ENCODE measurements at places on chromosomes 1 and 21. TPM values are rescaled to one million over a fixed set of nuclear protein-coding genes. Genes with fewer than 3 reads are reported as not detected.

The TSPEAR gene
- total RNA-seq = not detected

The TIAM1 gene
- total RNA-seq = 60.6 TPM

- DNase-seq = no peak
Measured at GRCh38 chr1:232106415-232106814, 479.8 kb downstream of the DISC1 start.

DNA sequence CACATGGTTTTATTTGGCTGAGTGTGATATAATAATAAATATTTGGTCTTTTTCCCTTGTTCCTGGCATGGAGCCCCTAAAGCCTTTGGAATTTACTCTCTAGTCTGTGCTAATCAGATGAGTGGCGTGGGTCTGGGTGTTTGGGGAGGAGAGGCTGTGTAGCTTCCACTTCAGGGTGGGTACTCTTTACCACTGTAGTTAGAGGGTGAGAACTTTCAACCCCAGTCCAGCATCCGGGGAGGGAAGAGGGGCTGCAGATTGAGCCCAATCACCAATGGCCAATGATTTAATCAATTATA lies 20.0 kb downstream of the USP25 start:
- no peak for DNase-seq

DNA sequence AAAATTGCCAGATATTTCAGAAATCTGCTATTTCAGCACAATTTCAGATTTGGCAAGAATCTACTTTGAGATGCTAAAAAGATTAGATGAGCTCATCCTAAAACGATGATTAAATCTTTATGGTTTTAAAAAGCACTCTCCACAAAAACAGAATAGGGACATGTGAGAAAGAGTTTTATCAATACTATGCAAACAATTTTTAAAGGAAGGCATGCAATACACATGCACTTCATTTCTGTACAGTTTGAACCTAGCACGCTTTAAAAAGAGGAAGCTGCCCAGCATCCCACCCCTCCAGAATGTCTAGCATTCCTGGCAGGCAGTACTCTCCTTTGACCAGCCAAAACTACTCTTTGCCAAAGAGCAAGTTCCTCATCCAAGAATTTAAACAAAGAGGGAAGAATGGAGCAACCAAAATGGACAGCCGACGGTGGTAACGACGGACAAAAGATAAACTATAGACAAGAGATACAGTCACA lies 1.3 kb downstream of the ARHGAP29 start:
- DNase-seq = no peak

The TRIM46 gene
- 17.8 TPM for total RNA-seq

The RSPH1 gene
- total RNA-seq = not detected

GRCh38 chr1:24745711-24746413 lies 615 bp downstream of the CLIC4 start:
- peak; percentile 33 for DNase-seq

GRCh38 chr1:155062151-155062686 lies 1.3 kb upstream of the EFNA4 start:
- DNase-seq = no peak

- DNase-seq = no peak
Measured at GRCh38 chr1:170145770-170146676, at the start of gene NTMT2. Gene NTMT2, plus strand, starts transcription at chr1:170145959. Its CDS starts 149 bp downstream, at chr1:170146108.

The LCE2A gene
- not detected for total RNA-seq

- no peak for DNase-seq
Measured at GRCh38 chr1:213724640-213725536, 262.9 kb upstream of the PROX1 start.

DNA sequence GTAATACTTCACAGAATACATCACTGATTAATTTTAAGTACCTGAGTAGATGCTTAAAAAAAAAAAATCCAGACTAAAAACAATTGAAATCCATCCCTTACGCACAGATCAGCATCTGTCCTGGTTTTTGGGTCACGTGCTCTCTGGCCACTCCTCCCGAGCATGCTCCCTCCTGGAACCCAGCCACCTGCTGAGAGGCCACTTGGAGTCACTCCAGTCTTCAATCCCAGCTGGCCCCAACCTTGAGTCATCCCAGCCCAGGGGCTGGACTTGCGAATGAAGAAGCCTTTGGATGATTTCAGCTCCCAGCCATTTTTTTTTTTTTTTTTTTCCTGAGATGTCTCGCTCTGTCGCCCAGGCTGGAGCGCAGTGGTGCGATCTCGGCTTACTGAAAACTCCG lies 8.9 kb downstream of the MAP1LC3C start:
- no peak for DNase-seq

DNA sequence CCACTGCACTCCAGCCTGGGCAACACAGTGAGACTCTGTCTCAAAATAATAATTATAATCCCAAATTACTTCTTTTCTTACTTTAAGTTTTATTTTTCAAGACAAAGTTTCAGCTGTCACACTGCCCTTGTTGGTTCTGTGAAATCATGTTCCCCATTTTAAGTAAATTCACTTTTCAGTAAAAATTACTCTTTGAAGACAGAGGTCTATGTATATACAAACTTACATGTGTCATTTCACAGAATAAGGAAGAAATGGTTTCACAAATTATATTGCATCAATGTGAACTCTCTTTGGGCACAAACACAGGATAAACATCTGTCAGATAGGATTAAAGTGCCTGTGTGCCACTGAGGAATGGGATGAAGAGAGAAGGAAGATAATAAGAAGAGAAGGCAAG lies 33.1 kb upstream of the ETS2 start:
- no peak for DNase-seq

DNA sequence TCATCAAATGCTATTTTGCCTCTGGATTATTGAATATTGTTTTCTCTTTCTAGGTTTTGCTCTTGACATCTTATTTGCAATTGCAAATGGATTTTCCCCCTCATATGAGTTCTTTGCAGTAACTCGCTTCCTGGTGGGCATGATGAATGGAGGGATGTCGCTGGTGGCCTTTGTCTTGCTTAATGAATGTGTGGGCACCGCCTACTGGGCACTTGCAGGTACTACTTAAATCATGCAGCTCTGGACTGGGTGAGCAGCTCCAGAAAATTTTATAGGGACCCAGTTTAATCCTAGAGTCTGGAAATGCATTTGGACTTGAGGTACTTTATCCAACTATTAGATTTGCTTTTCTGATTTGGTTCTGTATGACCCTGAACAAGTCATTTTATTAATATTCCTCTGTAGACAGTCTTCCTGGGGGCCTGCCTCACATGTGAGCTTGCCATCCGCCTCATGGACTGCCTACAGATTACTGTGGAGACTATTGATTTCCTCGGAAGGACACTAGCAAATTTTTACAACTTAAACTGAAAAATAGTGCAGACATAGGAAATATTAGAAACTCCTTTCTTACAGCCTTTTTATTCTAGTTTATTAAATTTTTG lies 44.5 kb downstream of the SLC22A15 start:
- DNase-seq = peak; percentile 56

- no peak for DNase-seq
Measured at GRCh38 chr1:228349701-228350171, 56.9 kb downstream of the TRIM11 start.

DNA sequence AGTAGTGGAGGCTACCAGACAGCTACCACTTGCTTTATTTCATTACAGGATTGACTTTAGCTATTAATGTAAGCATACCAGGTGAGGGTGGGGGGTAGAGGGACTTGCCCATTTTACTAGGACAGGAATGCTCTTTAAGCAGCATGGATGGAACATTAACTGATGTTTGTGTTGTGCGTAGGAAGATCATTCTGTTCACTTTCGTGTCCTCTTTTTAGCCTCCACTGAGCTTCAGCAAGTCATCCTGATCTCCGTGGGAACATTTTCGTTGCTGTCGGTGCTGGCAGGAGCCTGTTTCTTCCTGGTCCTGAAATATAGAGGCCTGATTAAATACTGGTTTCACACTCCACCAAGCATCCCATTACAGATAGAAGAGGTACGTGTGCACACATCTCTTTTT lies 29.3 kb downstream of the IFNGR2 start:
- no peak for DNase-seq

- no peak for DNase-seq
Measured at GRCh38 chr1:22112554-22112953, 30.3 kb downstream of the WNT4 start.

The SORT1 gene
- total RNA-seq = 4.5 TPM

The AMY2B gene
- total RNA-seq = 8.6 TPM

DNA sequence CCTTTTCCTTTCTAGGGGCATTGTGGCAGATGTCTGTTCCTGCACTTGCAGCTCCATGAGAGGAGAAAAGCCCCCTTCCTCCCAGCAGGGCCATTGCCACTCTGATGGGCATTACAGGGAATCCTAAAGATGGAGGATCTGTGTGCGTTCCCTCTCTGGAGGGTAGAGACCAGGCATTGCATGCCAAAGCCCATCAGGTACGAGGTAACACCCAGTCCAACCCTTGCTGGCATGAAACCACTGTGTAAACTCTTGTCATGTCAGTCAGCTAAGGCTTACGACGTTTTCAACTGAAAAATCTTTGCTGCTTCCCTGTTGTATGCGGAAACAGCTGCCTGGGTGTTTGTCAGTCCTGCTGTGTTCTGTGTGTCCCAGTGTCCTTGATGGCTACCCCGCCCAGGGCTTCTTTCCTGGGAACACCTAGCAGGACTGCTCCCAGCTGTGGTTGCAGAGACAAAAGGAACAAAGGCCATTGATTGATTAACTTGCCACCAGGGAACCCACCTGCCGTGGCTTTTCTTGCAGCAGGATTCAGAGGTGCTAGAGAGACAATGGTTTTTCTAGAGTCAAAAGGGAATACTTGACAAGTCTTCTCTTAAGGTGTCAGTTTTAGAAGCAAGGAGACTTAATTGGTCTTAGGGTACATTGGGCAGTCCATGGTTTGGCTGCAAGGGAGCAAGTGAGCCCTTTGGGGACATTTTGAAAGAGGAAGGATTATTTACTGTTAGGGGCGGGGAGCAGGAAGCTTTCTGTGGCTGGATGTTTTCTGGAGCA lies 24.6 kb downstream of the B3GALT5 start:
- no peak for DNase-seq

- no peak for DNase-seq
Measured at GRCh38 chr21:25660233-25660632, 21.2 kb downstream of the JAM2 start.

DNA sequence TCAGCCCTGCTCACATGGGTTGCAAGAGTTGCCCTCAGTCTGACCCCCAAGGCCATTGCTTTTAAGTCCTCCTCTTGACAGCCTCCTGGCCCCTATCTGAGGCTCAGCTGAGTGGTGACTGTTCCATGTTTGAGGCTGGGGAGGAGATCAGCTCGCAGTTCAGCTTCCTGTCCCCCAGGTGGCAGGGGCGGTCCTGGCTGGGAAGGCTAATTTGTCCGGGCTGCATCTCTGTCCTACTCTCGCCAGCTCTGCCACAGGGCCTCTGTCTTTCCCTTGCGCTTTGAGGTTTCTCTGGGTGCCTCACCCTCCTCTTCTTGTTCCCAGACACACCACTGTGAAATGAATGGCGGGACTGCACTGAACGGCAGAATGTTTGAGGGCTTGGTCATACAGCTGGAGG lies 157.3 kb downstream of the KCNJ6 start:
- DNase-seq = no peak

- no peak for DNase-seq
Measured at GRCh38 chr1:2783435-2784397, 17.8 kb downstream of the TTC34 start.

DNA sequence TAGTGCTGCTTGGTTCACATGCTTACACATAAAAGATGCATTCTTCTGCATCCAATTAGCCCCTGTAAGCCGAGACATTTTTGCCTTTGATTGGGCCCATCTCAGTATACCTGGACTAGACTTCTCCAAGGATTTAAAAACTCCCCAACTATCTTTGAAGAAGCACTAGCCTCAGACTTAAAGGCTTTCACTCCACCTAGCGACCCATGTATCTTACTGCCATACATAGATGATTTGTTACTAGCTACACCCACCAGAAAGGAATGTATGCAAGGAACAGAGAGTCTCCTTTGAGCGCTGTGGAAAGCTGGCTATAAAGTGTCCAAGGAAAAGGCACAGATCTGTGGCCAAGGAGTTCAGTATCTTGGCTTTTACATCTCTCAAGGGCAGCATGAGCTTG lies 91.7 kb downstream of the LIPI start:
- DNase-seq = no peak

The ZNF648 gene
- total RNA-seq = not detected

DNA sequence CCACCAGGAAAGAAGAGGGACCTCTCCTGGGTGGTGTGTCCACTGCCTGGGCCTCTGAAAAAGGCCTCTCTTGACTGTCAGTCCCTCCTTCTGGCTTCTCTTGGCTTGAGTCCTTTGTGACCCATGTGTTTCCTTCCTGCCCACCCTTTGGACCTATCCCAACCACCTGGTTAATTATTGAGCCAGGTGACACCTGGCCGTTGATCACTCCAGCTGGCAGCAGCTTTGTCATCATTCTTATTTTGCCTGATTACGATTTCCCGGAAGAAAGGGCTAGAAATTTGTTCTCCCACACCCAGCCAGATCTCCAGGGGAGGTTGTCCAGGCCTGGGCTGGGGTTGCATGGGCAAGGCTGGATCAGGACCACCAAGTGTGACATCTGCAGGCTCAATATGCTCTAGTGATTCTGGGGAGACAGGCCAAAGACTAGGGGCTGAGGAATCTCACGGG lies 24.8 kb downstream of the CSF1 start:
- no peak for DNase-seq

DNA sequence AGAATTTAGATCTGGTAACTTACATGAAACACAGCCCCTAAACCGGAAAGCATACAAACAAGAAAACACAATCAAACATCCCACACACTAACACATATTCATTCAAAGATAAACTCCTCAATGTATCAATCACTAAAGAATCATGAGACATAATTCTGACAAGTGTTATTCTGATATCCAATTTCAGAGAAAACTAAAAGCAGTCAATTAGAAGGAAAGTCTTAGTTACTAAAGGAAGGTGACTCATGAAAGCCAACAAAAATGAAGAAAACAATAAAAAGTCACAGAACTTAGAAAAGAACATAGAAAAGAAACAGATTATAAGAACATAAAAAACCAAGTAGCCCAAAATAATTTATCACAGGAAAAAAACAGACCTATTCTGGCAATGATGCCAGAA lies 57.2 kb downstream of the ZZZ3 start:
- no peak for DNase-seq

DNA sequence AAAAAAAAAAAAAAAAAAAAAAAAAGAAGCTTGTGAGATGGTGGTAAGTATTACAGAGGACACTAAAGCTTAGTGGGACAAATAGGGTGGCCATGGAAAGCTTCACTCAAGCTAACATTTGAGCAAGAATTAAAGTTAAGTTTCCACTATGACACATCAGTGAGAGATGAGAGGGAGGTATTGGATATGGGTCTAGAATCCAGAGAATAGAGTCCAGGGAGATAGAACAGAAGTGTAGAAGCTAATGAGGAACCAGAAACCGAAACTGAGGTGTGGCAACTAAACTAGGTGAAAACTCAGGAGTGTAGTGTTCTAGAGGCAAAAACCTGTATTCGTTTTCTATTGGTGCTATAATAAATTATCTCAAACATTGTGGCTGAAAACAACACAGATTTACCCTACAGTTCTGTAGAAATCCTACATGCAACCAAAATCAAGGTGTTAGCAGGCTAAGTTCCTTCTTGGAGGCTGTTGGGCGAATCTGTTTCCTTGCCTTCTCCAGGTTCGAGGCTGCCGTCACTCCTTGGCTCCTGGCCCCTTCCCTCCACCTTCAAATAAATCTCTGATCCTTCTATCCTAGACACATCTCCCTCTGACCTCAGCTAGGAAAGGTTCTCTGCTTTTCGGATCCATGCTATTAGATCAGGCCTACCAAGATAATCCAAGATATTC lies 36.2 kb downstream of the PTP4A2 start:
- no peak for DNase-seq

All from activated CD4-positive, alpha-beta memory T cell treated with anti-CD3 and anti-CD28 coated beads, Interleukin-2, amount 10 ng/mL, durations not matched to agents 7 days and 5 days (primary cell).